GM13977 (cell line): ENCODE measurements at places on chromosomes 13 and 19.

DNA sequence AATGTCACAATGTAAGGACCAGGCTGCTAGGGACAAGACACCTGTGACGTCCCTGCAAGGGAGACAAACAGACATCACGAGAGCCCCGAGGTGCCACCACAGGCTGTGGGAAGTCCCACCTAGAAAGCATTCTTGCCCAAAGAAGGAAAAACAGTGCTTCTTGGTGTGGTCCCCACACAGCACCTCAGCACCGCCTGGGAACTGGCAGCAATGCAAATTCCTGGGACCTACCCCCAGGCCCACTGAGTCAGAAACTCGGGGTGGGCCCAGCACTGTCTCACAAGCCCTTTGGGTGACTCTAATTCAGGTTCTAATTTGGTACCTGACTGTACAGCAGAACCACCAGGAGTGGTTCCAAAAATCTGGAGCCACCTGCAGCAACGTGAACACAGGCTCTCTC is 13.8 kb upstream of the CCNP start:
- DNase-seq: no peak

- DNase-seq: no peak
Measured at GRCh38 chr19:43607238-43608205, 4.4 kb upstream of the SRRM5 start.

DNA sequence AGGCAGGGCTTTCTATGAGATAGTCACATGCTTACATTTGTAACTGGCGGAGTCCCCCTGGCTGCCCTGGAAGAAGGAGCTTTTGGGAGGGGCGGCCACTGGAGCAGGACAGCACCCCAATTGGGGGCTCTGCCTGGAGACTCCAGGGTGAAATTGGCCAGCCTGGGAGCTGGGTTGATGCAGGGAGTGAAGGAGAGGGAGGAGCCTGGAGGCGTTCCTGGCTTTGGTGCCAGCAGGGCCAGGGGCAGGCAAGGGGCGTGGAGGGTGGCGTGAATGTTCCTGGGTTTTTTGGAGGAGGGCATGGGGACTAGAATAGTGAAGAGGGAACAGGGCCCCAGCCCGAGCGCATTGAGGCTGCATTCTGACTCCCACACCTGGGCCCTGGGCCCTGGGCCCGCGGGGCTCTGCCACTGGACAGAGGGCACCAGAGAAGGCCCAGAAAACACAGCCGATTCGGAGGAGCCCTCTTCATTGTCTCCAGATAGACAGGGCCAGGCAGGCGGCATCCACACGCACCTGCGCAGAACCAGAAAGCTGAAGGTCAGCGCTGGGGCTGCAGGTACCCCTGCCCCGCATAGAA is 29.5 kb downstream of the COMP start:
- no peak for DNase-seq

DNA sequence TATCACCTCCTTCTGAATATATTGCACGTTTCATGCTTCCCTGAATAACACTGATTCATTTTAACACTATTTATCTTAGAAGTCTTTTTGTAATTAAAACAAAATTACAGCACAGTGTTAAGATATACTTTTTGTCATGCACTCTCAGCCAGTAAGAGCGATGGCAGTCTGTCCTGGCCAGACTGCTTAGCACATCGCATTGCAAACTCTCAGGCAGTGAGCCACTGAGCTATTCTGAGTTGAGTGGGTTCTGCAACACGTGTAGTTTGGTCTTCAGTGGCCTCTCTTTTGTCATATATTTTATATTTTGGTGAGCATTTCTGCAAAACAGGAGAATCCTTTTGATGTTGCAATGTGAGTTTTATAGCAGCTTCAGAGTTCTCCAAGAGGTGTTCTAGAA is 332.1 kb downstream of the HS6ST3 start:
- DNase-seq: no peak

DNA sequence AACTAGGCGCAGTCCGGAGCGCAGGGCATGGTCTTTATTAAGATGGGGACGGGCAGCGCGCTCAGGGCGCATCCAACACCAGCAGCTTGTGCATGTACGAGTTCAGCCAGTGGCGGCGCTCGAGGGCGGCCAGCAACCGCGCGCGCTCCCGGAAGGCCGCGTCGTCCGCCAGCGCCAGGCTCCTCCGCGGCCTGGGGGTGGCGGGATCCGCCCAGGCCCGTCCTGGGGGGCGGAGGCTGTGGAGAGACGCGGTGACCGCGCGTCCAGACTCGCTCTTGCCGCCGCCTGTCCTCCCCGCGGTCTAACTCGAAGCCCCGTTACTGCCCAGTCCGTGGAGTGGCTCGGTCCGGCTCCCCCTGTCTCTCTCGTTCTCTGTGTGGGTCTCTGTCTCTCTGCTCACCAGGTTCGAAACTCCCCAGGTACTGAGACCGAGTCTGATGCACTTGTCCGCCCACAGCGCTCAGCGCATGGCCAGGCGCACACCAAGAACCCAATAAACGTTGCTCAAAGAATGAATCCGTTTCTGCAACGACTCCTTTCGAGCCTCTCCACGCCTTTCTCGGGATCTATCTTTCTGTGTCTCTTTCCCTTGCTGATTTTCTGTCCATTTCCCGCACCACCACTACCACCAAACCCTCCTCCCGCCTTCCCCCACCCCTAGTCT is 702 bp downstream of the PTH2 start:
- DNase-seq: peak; percentile 68

- DNase-seq: peak; percentile 78
Measured at GRCh38 chr13:31073859-31074718, 87.6 kb downstream of the HSPH1 start.

GRCh38 chr19:10384580-10384979 is 4.2 kb upstream of the TYK2 start:
- no peak for DNase-seq

DNA sequence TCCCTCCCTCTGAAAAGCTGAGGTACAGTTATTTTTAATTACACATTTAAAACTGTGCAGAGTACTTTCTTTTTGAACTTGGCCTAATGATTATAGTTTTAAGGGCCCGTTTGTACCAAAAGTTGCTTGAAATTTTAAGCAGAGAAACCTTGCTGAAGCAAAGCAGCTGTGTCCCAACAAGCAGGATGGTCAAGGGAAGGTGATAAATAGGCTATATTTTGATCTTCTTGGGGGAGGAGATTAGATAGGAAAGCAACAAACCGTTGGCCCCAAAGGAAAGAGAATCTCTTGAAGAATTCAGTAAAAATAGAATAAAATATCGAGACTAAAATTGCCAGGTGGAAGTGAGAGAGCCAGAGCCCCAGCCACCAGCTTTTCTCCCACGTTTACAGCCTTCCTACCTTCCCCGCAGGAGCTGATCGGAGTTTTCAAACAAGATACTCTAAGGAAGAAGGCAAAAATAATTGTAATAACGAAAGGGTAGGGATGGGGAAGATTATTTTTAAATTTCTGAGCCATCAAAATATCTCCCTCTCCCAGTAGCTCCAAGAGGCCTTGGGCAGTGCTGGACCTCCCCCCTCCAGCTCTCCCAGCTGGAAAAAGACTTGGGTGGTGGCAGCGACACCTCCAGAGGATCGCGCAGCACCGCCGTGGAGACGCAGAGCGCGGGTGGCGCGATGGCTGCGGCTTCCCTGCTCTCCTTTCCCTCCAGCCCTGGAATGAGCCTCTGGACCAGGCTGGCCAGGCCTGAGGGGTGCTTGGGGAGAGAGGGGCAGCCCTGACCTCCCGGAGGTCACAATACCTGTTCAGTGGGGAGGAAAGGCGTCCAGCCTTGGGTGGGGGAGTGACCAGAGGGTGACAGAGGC is 5.8 kb downstream of the ZIC2 start:
- no peak for DNase-seq

- no peak for DNase-seq
Measured at GRCh38 chr19:45913874-45914830, at the start of gene NANOS2. Gene NANOS2, minus strand, starts transcription at chr19:45914778. Its CDS starts 85 bp downstream, at chr19:45914693.

DNA sequence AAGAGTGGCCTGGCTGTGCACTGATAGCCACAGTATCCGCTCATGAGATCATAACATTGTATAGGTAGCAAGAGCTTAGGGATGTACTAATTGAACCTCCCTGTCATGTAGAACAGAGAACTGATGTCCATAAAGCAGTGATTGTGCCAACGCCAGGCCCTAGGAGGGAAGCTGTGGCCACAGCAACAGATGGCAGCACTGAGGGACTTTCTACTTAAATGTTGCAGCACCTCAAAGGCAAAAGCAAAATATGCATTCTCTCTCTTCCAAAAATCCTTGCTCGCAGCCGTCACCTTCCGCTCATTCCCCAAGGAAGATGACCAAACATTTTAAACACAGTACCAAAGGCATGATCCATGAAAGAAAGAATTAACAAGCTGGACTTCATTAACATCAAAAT is 32.3 kb downstream of the COL4A1 start:
- DNase-seq: no peak

- DNase-seq: no peak
Measured at GRCh38 chr13:36142735-36143134, 11.6 kb upstream of the DCLK1 start.

DNA sequence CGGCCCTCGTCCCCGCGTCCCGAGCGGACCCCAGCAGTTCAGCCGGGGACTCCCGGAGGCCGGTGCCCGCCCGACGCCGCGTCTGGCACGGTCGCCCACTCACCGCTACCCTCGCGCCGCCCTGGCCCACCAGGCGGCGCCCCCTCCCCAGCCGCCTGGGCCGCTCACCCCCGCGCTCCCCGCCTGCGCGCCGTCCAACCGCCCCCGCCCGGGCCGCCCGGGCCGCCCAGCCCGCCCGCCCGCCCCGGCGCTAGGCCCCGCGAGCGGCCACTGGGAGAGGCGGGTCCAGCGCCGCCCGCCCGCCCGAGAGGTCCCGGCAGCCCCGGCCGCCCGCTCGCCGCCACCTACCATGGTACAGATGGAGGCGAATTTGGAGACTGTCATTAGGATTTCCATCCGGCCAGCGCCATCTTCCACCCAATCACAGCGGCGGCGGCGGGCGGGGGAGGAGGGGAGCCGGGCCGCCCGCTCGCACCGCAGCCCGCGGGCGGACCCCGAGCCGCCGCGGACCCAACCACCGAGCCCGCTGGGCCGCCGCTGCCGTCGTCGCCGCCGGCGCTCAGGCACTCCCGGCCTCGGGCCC is at the start of gene USP12:
USP12 (minus strand) TSS at position 568 of the 583 bp plus-strand sequence; CDS start at position 396, 172 bp downstream.
- peak; percentile 59 for DNase-seq

- no peak for DNase-seq
Measured at GRCh38 chr13:60164234-60164889, 634 bp upstream of the DIAPH3 start.
